ENCODE measurements at places on chromosomes 11 and 22. TPM values are rescaled to one million over a fixed set of nuclear protein-coding genes. Genes with fewer than 3 reads are reported as not detected.

DNA sequence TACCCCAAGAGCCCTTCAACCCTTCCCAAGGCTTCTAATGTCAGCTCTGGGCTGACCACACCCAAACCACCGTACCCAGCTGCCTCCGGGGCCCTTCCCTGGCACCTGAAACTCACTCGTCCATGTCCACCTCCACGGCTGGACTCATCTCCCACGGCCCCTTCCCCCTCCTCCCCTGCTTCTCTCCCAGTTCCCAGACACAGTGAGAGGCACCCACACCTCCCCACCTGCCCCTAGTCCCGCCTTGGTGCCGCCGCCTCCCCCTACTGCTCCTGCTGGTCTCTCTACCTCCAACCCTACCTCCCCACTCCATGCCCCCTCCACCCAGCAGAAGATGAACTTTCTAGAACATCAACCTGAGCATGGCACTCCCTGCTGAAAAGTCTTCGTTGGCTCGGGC lies 39.5 kb downstream of the ELFN2 start:
- no peaks in the 10 kb centered on the region for H3K36me3 ChIP-seq
- H3K27ac ChIP-seq = no peak overlapping the region
- H3K4me1 ChIP-seq = no peaks in the 10 kb centered on the region
- no peak for DNase-seq

DNA sequence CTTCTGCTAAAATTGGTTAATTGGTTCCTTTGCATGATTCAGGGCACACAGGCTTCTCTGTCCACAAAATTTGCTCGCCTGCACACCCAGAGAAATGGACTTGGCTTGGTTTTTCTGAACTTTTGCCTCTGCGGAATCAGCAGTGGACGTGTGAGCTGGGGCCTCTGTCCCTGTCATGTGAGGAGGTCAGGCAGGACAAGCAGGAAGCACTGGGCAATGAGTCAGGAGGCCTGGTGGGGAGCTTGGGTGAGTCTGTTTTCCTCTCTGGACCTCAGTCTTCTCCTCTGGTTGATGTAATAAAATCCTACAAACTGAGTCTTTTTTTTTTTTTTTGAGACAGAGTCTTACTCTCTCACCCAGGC lies 10.4 kb upstream of the CELSR1 start:
- no peak overlapping the region for H3K4me3 ChIP-seq
- H3K27ac ChIP-seq = no peak overlapping the region
- no peak for DNase-seq

DNA sequence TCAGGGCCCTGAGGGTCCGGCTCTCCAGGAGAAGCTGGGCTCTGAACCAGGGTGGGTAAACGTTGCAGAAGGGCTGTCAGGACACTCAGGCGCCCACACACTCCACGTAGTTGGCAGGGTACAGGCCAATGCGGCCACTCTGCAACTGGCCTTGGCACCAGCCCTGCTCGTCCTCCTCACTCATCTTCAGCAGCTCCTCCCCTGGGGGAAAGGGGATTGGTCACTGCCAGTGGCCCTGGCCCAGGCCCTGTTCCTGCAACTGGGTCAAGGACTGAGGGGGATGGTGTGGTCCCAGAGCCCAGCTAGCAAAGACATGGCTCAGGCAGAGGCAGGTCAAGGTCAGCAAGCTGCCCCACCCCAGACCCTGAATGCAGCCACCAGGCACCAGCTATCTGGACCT lies 1.2 kb upstream of the ARFGAP2 start:
- no peak for DNase-seq
- peaks cover 16% of the 10 kb centered on the region for H3K36me3 ChIP-seq
- no peak overlapping the region for H3K4me3 ChIP-seq

DNA sequence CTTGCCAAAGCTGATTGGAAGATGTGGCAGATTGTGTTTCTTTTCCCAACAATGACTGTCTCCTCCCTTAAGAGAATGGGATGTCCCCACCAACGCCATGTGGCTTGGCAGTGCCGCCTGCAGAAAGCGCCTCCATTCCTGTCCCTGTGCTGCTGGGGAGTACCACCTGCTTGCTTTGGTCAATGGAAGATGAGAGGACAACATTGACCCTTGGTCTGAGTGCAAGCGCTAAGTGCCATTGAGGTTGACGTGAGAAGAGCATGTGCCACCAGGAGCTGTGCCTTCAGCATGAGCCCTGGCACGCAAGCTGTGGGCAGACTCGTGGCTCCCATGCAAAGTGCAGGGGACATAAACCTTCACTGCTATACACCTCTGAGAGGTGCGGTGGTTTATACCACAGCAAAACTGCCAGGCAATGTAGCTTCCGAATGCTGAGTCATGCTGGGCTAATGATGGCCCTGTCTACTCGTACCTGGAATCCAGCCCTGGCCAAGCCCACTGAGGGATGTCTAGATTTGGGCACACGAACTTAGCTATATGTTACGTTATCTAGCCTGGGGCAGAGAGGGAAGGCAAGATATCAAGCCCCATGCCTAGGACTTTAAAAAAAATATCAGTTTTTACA lies 41.9 kb downstream of the MYEOV start:
- H3K4me1 ChIP-seq = peaks cover 13% of the 10 kb centered on the region
- DNase-seq = no peak
- no peaks in the 10 kb centered on the region for H3K36me3 ChIP-seq

Gene TUBGCP6
- 132 TPM for total RNA-seq

DNA sequence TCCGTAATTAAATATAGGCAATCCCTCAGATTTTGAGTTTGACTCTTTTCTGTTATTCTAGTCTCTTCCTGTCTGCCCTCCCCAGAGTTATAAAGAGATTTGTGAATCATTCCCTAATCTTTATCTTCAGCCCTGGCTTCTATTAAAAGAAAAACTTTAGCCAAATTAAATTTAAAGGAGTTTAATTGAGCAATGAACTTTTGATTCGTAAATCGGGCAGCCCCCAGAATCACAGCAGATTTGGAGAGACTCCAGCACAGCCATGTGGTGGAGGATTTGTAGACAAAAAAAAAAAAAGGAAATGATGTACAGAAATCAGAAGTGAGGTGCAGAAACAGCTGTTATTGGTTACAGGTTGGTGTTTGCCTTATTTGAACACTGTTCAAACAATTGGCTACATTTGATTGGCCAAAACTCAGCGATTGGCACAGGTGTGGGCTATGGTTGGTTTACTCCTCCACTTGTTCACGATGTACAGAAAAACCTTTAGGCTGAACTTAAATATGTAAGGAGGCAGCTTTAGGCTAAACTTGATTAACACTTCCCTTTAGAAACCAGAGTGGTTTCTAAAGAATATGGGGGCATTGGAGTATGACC lies 2.3 kb upstream of the ALKBH8 start:
- DNase-seq = no peak
- H3K27ac ChIP-seq = no peak overlapping the region
- peaks cover 27% of the 10 kb centered on the region for H3K4me1 ChIP-seq
- H3K36me3 ChIP-seq = no peaks in the 10 kb centered on the region
- H3K4me3 ChIP-seq = no peak overlapping the region

GRCh38 chr11:71433648-71434450 lies 14.3 kb downstream of the DHCR7 start:
- no peaks in the 10 kb centered on the region for H3K4me1 ChIP-seq
- H3K36me3 ChIP-seq = peaks cover 6% of the 10 kb centered on the region
- DNase-seq = no peak
- H3K27me3 ChIP-seq = no peaks in the 10 kb centered on the region

DNA sequence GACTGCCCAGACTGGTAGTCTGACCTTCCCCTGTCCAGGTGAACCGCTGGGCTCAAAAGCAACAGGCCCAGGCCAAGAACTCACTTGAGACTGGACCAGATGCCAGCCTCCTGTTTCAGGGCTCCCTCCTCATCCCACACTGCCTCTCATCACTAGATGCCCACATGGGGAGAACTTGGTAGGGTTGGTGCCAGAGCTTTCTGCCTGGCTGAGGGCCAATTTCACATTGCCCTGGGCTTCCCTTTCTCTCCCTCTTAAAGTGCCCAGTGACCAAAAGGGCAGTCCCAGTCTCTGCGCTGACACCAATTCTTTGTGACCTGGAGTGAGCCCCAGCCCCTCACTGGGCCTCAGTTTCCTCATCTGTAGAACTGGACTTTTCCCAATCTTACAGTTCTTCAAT lies 41.7 kb downstream of the C11orf58 start:
- no peaks in the 10 kb centered on the region for H3K36me3 ChIP-seq
- DNase-seq = no peak
- no peak overlapping the region for H3K4me3 ChIP-seq
- no peaks in the 10 kb centered on the region for H3K4me1 ChIP-seq

- no peaks in the 10 kb centered on the region for H3K27me3 ChIP-seq
- H3K36me3 ChIP-seq = no peaks in the 10 kb centered on the region
- no peak for DNase-seq
These were observed 124.5 kb upstream of the SYT13 start for GRCh38 chr11:45410391-45411227.
